ENCODE measurements at places on chromosomes 2 and 18. TPM values are rescaled to one million over a fixed set of nuclear protein-coding genes. Genes with fewer than 3 reads are reported as not detected.

Gene HOXD1
- 14.6 TPM for polyA plus RNA-seq

DNA sequence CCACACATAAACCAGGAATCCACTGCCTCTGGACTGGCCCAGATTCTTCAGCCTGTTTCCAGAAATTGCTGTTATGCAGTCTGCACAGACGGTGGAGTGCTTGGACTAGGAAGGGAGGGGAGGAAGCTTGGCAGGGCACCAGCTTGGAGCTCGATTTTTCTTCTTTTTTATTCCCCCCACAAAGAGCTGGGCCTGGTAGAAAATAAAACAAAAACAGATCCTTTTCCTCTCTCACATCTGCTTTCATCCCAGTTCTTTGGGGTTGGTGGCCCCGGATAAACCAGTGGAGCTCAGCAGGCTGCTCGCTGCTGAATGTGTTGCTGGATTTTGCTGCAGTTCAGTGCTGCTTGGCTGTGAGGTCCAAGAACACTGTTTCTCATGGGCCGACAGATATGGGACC, 16.0 kb downstream of the LRRTM1 start:
- no peak for DNase-seq

- DNase-seq = no peak
Observed at GRCh38 chr2:71849111-71849510, 298.6 kb downstream of the CYP26B1 start.

Gene TRPM8
- polyA plus RNA-seq = 0.30 TPM

Gene ASAP2
- 57.5 TPM for polyA plus RNA-seq

Gene STRADB
- polyA plus RNA-seq = 81.2 TPM

DNA sequence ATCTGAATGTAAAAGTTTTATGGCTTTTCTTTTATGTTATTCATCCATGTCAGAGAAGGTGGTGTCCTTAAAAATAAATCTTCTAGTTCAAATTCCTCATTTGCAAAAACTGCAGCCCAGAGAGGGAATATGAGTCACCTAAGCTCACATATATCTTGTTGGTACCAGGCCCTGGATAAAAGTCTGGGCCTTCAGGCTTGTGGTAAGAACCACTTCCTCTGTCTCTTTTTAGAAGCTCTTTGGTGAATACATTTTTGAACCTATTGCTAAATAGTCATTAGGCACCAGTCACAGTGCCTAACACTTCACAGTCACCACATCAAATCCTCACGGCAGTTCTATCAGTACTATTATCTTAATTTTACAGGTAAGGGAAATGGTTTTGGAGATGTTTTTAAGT, 199.2 kb downstream of the KCNS3 start:
- no peak for DNase-seq

Gene SULT1C4
- 58.4 TPM for polyA plus RNA-seq

DNA sequence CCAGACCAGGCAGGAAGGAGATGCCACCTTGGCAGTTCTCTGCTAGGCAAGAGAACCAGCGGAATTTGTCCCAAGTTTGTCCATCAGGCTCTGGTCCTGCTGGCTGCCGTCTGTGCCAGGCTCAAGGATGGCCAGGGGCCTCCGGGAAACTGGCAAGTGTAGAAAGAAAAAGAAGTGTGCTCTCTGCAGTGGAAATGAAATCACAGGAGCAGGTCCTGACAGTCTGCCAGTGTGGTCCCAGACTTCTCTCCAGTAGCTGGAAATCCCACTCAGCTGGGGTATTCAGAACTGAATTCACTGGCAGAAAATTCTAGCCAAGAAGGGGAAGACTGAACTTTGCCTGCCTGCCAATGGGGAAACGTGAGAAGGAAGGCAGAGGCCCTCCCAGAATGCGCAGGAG, 91.0 kb downstream of the STPG4 start:
- DNase-seq = no peak

Gene NDC80
- polyA plus RNA-seq = 25.5 TPM

- DNase-seq = no peak
Observed at GRCh38 chr2:211426240-211426639, 869.8 kb downstream of the CPS1 start.

GRCh38 chr2:158998551-158999248, 30.3 kb downstream of the TANC1 start:
- no peak for DNase-seq

DNA sequence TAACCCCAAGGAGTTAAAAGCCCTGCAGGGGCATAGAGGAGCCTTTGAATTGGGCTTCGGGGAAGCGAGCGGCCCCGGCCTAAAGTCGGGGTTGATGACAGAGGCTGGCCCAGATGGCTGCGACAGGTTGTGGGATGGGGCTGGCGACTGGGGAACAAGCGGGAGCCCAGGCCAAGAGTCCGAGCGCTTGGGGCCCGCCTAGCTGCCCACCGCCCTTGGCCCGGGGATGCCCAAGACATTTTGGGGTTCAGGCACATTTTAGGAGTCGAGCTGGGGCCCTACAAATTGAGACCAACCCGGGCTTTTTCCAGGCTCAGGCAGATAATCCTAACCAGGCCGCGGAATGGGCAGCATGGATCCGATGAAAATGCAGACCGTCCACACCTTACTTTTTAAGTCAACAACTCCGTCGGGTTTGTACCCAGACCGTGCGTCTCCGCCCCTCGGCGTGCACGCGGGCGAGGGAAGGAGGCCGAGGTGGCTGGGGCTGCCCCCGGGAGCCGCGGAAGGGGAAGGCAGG, 507 bp downstream of the RTKN start:
- no peak for DNase-seq

Gene SPHKAP
- polyA plus RNA-seq = 1.9 TPM

Gene MAL
- polyA plus RNA-seq = 267 TPM

Gene MAB21L4
- 1.6 TPM for polyA plus RNA-seq
